ENCODE measurements at places on chromosomes 5 and 9.
A peak's percentile ranks its signal among the peaks of the same experiment; 100 is the strongest.

DNA sequence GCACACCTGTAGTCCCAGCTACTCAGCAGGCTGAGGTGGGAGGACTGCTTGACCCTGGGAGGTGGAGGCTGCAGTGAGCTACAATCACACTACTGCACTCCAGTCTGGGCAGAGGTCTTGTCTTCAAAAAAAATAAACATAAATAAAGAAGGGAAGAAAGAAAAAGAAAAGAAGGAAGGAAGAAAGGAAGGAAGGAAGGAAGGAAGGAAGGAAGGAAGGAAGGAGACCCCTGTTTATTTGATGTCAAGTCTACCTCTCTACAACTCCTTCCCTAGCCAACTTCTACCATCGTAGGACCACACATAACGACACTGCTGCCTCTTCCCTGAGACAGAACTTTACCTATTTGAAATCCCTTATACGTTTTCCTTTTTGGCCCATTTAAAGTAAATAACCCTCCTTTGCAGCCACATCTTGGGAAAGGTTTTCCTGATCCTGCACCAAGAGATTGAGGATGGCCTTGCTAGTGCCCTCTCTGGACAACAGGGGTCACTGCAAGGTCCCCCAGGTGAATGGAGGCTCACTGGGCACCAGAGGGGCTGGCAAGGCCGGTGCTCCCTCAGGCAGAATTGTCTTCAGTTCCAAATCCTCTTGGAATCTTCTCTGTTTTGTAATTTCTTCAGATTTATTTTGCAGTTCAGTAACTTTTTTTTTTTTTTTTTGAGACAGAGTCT lies 10.5 kb downstream of the RPS14 start:
- DNase-seq = no peak

DNA sequence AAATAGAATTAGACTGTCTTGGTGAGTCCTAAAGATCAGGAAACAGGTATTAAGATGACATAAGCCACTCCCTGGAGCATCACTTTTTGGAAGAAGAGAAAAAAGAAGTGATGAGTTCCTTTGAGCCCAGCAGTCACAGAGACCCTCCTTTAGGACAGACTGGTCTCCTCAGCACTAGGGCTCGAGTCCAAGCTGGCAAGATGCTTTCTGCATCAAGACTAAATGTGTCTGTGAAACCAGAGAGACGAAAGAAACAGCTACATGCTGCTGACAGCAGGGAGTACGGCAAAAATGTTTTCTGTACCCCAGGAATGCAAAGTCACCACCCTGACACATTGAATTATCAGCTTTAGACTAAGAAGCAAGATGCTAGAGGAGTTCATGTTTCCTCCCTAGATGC lies 184.5 kb downstream of the CRB2 start:
- DNase-seq = no peak

GRCh38 chr5:175718401-175719108 lies 60.7 kb downstream of the HRH2 start:
- DNase-seq = peak; percentile 64

DNA sequence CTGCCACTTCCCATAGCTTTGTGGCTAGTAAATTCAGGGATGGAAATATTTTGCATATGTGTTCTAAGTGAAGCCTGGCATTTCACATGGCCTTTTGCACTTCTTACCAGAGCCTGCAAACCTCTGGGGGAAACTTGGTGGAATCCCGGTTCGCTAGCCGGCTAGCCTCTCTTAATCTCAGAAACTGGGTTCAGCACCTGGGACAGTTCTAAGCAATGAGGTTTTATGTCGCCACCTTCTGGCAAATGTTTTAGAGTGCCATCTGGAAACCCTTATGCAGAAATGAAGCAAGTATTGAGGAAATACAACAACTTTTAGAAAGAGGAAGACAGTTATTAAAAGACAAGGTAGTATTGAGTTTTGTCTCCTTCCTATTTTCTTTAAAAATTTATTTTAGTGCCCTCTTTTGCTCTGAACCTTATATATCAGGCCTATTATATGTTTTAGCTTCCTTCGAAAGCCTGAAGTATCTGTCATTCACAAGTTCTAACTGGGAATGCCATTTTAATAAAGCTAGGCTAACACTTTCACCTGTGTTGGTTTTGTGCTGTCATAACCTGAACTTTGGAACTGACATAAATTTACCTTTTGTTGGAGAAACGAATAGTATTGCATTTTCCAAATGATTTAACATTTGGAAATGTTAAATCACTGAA lies 963 bp upstream of the HTR1A start:
- peak; percentile 60 for DNase-seq

DNA sequence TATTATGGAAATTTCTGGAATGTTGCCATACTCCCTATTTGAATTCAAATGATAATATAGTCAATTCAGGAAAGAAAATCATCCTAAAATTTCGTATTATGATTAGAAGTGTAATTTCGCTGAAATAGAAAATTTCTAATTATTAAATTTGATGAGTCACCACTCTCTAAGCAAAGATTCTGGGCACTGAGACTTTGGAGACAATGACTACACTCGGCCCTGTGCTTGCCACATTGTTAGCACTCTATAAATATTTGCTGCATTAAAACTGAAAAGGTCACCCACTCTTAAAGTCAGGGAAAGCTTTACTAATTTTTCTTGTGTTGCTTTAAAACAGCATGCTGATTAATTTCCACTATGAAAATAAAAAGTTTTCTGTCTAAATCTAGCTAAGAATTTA lies 240.3 kb downstream of the TLE4 start:
- no peak for DNase-seq

- DNase-seq = no peak
Measured at GRCh38 chr9:114131808-114132549, 23.4 kb upstream of the COL27A1 start.

- no peak for DNase-seq
Measured at GRCh38 chr9:92770360-92770995, 5.8 kb upstream of the BICD2 start.

- DNase-seq = no peak
Measured at GRCh38 chr9:3125602-3126405, 281.9 kb upstream of the PUM3 start.

GRCh38 chr9:136865768-136866103 lies 372 bp downstream of the EDF1 start:
- no peak for DNase-seq

DNA sequence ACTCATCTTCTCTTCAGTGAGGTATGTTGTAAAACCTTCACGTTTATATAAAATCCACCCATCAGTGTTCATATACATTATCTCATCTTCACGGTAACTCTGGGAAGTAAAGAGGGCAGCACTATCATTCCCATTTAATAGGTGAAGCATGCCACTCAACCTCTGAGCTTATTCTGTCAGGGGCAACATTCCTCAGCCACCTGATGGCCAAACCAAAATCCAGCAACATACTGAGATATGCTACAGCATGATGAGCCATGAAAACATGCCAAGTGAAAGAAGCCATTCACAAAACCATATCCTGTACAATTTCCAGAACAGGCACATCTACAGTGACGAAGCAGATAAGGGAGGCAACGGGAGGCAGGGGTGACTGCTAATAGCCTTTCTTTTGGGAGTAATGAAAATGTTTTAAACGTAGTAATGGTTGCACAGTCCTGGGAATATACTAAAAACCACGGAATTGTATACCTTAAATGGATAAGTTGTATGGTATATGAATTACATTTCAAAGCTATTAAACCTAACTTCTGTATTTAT lies 167.4 kb downstream of the TSSK1B start:
- DNase-seq = no peak

DNA sequence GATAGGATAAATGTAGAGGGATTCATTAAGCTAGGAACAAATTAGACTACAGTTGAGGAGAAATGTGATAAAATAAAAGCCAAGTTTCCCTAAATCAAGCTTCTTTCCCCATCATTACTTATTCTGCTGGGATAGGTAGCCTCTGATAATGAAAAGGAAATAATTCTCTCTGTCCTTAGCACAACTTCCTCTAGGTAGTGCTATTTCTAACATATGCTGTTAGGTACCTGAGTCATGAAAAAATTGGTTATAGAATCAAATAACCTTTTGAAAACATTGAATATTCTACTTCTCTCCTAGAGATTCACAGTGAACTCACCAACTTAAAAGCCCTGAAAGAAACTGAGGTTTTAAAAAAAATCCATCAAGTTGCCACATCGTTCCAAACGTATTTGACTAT lies 1793.1 kb downstream of the EFNA5 start:
- DNase-seq = no peak

GRCh38 chr5:168214071-168214470 lies 77.4 kb upstream of the WWC1 start:
- no peak for DNase-seq

GRCh38 chr9:87236546-87236945 lies 261.1 kb upstream of the DAPK1 start:
- no peak for DNase-seq

- no peak for DNase-seq
Measured at GRCh38 chr5:53645078-53645477, 84.6 kb downstream of the NDUFS4 start.

DNA sequence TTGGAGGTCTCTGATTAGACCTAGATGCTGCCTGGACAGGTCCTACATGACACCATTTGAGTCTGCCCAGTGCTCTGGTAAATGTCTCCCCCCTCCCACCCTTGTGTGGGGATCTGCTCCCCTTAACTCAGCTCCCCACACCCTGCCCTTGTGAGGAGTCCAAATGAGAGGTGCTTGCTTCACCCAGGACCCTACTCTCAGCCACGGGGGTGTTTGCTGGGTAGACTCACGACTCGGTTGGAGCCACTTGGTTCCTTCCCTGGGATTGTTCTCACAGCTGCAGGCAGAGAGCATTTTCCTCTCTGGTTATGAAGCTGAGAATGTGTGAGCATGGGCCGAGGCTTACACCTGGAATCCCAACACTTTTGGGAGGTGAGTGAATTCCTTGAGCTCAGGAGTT lies 204.7 kb downstream of the CDK5RAP2 start:
- DNase-seq = no peak

- no peak for DNase-seq
Measured at GRCh38 chr5:94345257-94345656, 273.1 kb downstream of the KIAA0825 start.

- DNase-seq = no peak
Measured at GRCh38 chr5:175820230-175820629, 51.1 kb upstream of the CPLX2 start.

GRCh38 chr9:76044266-76044819 lies 153.9 kb downstream of the PCSK5 start:
- DNase-seq = no peak

GRCh38 chr5:74261866-74262265 lies 378.7 kb downstream of the ENC1 start:
- no peak for DNase-seq

GRCh38 chr9:121895818-121896544 lies 197.1 kb downstream of the TTLL11 start:
- no peak for DNase-seq

- DNase-seq = peak; percentile 22
Measured at GRCh38 chr5:180090769-180091546, 19.4 kb upstream of the RNF130 start.

- peak; percentile 60 for DNase-seq
Measured at GRCh38 chr5:159163027-159163700, 46.2 kb downstream of the RNF145 start.

DNA sequence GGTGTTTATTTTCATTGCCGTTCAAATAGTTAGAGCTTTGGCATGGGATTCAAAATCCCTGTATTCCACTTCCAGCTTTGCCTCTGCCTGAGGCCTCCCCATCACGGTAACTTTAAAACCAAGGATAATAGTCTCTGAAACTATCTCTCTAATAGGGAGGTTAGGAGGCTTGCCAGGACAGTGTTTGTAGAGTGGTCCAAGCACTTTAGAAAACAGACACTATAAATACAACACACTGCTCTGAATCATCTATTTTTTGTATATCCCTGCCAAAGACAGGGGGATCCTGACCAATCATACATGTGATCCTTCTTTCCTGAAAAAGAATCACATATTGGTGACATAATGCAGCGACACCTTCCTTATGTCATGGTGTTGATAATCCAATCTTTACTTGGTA lies 326.8 kb downstream of the BNC2 start:
- DNase-seq = no peak

GRCh38 chr5:138654281-138654867 lies 79.2 kb upstream of the HSPA9 start:
- peak; percentile 86 for DNase-seq

GRCh38 chr9:77019236-77019925 lies at the start of gene FOXB2:
TSS of gene FOXB2 (plus strand) at chr9:77019655. CDS start at chr9:77019655, 0 bp downstream.
- DNase-seq = no peak

DNA sequence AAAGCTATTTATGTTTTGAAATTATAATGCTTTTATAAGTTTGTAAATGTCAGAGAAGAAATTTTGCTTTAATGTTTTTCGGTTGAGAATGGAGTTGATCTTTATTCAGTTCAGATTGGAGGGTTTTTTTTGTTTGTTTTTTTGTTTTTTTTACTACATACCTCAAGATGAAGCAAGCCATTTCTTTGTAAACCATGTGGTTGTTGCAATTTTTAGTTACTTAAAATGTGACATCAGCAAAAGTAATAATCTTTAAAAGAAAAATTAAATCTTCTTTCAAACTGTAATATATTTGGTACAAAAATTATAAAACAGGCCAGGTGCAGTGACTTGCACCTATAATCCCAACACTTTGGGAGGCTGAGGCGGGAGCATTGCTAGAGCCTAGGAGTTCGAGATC lies 102.6 kb downstream of the CDC42SE2 start:
- DNase-seq = no peak

GRCh38 chr9:119697996-119698395 lies 328.8 kb upstream of the BRINP1 start:
- DNase-seq = no peak

DNA sequence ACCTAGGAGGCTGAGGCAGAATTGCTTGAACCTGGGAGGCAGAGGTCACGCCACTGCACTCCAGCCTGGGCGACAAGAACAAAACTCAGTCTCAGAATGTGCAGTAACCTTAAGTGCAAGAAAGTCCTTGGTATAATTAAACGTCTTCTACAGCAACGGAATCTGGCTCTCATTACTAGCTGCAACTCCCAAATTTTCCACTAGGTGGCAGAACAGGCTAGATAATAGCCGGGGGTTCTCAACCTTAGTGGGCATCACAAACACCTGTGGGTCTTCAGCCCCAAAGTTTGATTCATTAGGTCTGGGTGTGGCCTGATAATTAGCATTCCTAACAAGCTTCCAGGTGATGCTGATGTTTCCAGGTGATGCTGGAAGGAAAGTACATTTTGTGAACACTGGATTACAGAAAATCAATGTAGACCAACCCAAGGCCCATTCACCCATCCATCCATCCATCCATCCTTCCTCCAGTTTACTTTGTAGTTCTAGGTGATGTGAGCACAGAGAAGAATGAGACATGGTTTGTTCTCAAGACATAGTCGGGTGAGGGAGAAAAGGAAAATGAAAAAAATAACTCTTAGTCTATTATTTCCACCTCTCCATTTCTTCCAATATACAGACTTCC lies 37.3 kb downstream of the FBXW2 start:
- DNase-seq = peak; percentile 73

GRCh38 chr5:42500003-42500599 lies 76.9 kb downstream of the GHR start:
- DNase-seq = no peak

GRCh38 chr5:154236-154635 lies 37.1 kb upstream of the LRRC14B start:
- DNase-seq = no peak

DNA sequence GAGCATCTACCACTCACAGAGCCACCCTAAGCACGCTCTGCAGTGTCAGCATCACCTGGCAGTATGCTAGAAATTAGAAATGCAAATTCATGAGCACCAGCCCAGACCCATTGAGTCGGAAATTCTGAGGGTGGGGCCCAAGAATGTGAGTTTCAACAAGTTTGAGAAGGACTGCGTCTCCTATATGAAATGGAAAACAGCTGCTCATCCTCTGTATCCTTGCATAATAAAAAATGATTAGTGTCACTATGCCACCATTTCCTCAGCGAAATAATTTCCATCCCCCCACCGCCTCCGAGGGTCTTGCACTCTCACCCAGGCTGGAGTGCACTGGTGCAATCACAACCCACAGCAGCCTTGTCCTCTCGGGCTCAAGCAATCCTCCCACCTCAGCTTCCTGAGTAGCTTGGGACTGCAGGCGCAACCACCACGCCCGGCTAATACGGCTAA lies 1.3 kb upstream of the IQGAP2 start:
- peak; percentile 16 for DNase-seq

Data from activated CD4-positive, alpha-beta T cell treated with anti-CD3 and anti-CD28 coated beads, Interleukin-10, Interleukin-2, amounts not matched to agents 100 ng/mL and 50 ng/mL, durations not matched to agents 16 hours and 8 hours (primary cell).